ENCODE measurements at places on chromosomes 7 and 10.
A peak's percentile ranks its signal among the peaks of the same experiment; 100 is the strongest.

DNA sequence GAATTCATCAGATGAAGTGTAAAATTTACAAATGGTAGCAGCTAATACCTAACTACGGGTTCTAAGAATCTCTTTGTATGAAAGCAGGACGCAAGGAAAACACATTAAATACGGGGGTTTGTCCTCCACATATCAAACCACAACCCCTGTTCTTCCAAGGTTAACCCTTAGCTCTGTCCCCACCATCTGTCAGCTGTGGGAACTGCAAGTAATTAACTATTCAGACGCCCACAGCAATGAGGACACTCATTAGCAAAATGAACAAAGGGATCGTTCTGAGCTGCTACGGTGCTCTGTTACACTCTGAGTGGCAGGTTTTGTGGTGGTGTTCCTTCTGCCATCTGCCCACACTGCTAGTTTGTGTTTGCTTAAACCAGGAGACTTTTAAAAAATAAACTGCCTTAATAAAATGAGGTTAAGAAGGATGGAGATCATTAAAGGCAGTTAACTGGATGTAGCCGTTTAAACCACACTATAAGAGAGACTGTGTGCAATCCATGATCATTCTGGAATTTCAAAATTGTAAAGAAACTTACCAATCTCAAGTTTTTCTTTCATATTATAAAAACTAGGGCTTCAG is 51.4 kb downstream of the C10orf67 start:
- no peaks in the 10 kb centered on the region for H3K4me1 ChIP-seq
- H3K27ac ChIP-seq: no peak overlapping the region
- H3K4me3 ChIP-seq: no peak overlapping the region
- no peaks in the 10 kb centered on the region for H3K27me3 ChIP-seq

DNA sequence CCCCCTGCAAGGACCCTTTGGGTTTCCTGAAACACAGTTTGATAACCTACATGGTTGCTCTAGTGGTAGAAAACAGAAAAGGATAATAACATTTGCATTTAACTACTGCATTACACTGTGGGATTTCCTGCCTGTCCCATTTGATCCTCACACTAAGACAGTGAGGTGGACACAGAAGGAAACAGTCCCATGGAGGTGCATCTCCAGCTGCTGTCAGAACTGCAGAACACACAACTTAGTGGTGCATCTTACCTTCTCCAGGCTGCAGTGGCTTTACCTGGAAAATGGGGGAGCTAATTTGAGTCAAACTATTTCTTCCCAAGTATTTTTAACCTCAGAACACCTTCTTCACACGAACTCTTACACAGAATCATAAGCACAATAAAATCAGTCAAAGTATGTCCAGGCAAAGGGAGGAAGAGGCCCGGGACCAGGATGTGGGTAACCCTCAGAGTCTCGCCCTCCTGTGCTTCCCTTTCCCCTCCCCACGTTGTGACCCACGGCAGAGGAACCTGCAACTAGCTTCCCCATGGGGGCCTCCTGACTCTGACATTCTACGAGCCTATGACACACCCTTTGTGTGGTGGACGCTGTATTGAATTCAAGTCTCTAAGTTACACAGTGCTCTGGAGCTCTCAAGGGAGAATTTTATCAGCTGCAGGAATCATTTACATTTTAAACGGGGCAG is 33.7 kb downstream of the SCRN1 start:
- DNase-seq: no peak
- no peak overlapping the region for H3K4me3 ChIP-seq
- no peaks in the 10 kb centered on the region for H3K27me3 ChIP-seq

DNA sequence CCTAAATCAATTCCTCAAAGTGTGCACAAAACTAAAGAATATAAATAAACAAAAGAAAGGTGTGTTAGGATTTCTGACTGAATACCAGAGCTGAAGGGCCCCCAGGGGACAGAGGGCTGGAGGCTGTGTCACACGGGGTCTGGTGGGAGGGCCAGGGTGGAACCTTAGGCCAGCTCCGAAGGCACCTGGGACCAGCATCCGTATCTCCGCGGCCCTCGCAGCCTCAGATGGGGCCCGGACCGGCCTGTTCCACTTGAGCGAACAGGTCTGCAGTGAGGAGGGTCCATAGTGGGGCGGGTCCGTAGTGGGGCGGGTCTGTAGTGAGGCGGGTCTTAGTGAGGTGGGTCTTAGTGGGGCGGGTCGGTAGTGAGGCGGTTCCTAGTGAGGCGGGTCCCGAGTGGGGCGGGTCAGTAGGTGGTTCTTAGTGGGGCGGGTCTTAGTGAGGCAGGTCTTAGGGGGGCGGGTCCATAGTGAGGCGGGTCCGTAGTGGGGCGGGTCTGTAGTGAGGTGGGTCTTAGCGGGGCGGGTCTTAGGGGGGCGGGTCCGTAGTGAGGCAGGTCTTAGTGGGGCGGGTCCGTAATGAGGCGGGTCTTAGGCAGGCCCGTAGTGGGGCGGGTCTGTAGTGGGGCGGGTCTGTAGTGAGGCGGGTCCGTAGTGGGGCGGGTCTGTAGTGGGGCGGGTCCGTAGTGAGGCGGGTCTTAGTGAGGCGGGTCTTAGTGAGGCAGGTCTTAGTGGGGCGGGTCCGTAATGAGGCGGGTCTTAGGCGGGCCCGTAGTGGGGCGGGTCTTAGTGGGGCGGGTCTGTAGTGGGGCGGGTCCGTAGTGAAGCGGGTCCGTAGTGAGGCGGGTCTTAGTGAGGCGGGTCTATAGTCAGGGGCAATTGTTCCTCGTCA is 15.1 kb downstream of the GPR146 start:
- H3K36me3 ChIP-seq: no peaks in the 10 kb centered on the region
- peaks cover 48% of the 10 kb centered on the region for H3K4me1 ChIP-seq
- H3K4me3 ChIP-seq: no peak overlapping the region
- no peak for DNase-seq
- H3K27ac ChIP-seq: no peak overlapping the region

DNA sequence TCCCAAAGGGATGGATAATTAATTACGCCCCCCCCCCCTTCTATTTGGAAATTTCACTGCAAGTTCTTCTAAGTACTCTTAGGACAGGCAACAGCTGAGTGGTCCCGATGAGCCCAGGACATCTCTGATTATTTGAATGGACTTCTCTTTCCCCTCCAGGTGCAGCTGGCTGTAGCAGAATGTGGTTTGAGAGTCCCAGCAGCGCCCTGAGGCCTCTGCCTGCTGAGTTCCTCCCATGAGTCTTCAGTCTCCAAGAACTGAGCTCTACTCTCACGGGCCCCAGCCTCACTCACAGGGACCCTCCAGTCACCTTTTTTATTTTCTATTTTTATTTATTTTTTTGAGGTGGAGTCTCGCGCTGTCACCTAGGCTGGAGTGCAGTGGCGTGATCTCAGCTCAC is 63.6 kb upstream of the SFMBT2 start:
- H3K4me1 ChIP-seq: peaks cover 11% of the 10 kb centered on the region
- no peaks in the 10 kb centered on the region for H3K36me3 ChIP-seq
- no peak for DNase-seq
- H3K27me3 ChIP-seq: no peaks in the 10 kb centered on the region
- H3K27ac ChIP-seq: no peak overlapping the region

- peaks cover 9% of the 10 kb centered on the region for H3K4me1 ChIP-seq
- no peaks in the 10 kb centered on the region for H3K36me3 ChIP-seq
- H3K27me3 ChIP-seq: no peaks in the 10 kb centered on the region
- H3K27ac ChIP-seq: no peak overlapping the region
Observed at GRCh38 chr7:76310102-76310957, 7.9 kb downstream of the HSPB1 start.

- no peak overlapping the region for H3K27ac ChIP-seq
- no peaks in the 10 kb centered on the region for H3K4me1 ChIP-seq
- DNase-seq: no peak
- H3K27me3 ChIP-seq: peaks cover 13% of the 10 kb centered on the region
- H3K36me3 ChIP-seq: no peaks in the 10 kb centered on the region
- H3K4me3 ChIP-seq: no peak overlapping the region
Observed at GRCh38 chr7:3294432-3295100, 6.5 kb upstream of the SDK1 start.

GRCh38 chr10:10156917-10157600 is 860.6 kb upstream of the CELF2 start:
- H3K4me1 ChIP-seq: no peaks in the 10 kb centered on the region
- H3K27me3 ChIP-seq: no peaks in the 10 kb centered on the region
- no peak for DNase-seq
- H3K36me3 ChIP-seq: no peaks in the 10 kb centered on the region

- H3K4me3 ChIP-seq: no peak overlapping the region
- no peaks in the 10 kb centered on the region for H3K4me1 ChIP-seq
- no peaks in the 10 kb centered on the region for H3K36me3 ChIP-seq
- no peaks in the 10 kb centered on the region for H3K27me3 ChIP-seq
Observed at GRCh38 chr10:19209319-19209718, 160.7 kb downstream of the MALRD1 start.

- peaks cover 10% of the 10 kb centered on the region for H3K4me1 ChIP-seq
- no peaks in the 10 kb centered on the region for H3K36me3 ChIP-seq
- H3K4me3 ChIP-seq: no peak overlapping the region
- H3K27me3 ChIP-seq: no peaks in the 10 kb centered on the region
Observed at GRCh38 chr10:5583525-5584175, 58.9 kb downstream of the CALML3 start.

DNA sequence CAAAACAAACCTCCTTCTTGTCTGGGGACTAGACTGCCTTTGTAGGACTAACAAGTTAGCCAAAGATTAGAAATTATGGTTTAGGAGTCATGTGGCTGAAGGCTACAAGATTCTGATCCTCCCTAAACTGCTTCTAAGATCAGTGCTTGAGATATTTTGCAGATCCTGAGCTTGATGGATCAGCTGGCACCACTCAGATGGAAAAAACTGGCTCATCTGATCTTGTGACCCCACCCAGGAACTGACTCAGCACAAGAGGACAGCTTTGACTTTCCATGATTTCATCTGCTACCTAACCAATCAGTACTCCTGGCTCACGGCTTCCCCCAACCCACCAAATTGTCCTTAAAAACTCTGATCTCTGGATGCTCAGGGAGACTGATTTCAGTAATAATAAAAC is 271.5 kb upstream of the TAC1 start:
- no peak overlapping the region for H3K4me3 ChIP-seq
- H3K27ac ChIP-seq: no peak overlapping the region
- no peak for DNase-seq
- H3K4me1 ChIP-seq: no peaks in the 10 kb centered on the region

DNA sequence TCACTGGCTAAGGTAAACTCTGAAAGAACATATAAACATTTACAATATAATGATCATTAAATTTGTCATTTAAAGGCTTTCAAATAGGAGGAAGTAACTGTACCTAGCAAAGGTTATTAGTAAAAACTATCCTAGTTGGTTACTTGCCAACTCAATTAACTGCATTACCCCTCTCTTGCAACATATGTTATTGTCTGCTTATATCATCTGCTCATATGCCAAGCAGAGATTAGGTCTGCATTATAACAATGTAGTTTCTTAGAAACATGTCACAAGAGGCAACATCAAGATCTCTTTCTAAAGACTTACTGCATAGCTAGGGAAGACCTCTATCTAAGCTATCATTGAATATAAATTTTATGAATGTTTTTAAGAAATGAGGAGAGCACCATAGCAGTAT is 132.5 kb downstream of the RELN start:
- no peak for DNase-seq
- H3K27ac ChIP-seq: no peak overlapping the region
- no peaks in the 10 kb centered on the region for H3K36me3 ChIP-seq
- no peaks in the 10 kb centered on the region for H3K27me3 ChIP-seq

DNA sequence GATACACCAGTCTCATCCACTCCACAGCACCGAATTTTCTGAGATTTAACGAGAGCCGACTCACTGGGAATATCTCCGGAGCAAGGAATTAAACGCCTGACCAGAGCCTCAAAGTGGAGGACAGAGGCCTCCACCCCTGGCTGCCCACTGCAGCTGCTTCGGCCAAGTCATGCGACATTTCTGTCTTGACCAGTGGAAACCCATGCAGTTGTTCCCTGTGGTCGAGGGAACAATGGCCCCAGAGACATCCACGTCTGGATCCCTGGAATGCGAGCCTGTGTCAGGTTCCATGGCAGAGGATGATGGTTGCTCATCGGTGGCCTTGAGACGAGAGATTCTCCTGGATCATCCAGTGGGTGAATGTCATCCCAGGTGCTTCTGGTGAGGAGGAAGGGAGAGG is 65.7 kb upstream of the INSIG1 start:
- no peaks in the 10 kb centered on the region for H3K36me3 ChIP-seq
- no peak overlapping the region for H3K27ac ChIP-seq
- H3K4me3 ChIP-seq: no peak overlapping the region
- no peaks in the 10 kb centered on the region for H3K4me1 ChIP-seq
- no peak for DNase-seq

DNA sequence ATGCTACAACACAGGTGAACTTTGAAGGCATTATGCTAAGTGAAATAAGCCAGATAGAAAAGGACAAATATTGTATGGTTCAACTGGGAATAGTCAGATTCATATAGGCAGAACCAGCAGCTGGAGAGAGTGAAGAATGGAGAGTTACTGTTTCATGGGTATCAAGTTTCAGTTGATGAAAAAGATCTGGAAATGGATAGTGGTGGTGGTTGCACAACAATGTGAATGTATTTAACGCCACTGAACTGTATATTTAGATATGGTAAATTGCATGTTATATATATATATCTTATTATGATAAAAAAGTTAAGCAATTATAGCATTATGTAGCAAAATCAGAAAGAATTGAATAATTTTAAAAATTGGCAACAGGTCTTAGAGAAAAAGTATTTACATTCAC is 3.9 kb downstream of the LMBR1 start:
- no peak overlapping the region for H3K4me3 ChIP-seq
- H3K27me3 ChIP-seq: no peaks in the 10 kb centered on the region
- H3K27ac ChIP-seq: no peak overlapping the region
- H3K4me1 ChIP-seq: peaks cover 12% of the 10 kb centered on the region
- DNase-seq: no peak
- no peaks in the 10 kb centered on the region for H3K36me3 ChIP-seq

- no peaks in the 10 kb centered on the region for H3K36me3 ChIP-seq
- no peaks in the 10 kb centered on the region for H3K27me3 ChIP-seq
- no peak for DNase-seq
- no peaks in the 10 kb centered on the region for H3K4me1 ChIP-seq
Observed at GRCh38 chr10:132355754-132356153, 23.8 kb downstream of the LRRC27 start.

GRCh38 chr10:44897049-44897448 is 14.1 kb upstream of the TMEM72 start:
- H3K4me1 ChIP-seq: no peaks in the 10 kb centered on the region
- no peak for DNase-seq
- H3K36me3 ChIP-seq: no peaks in the 10 kb centered on the region
- no peaks in the 10 kb centered on the region for H3K27me3 ChIP-seq

GRCh38 chr7:100469227-100470044 is 5.4 kb upstream of the SPACDR start:
- DNase-seq: peak; percentile 91
- no peak overlapping the region for H3K4me3 ChIP-seq
- H3K27ac ChIP-seq: no peak overlapping the region
- peaks cover 59% of the 10 kb centered on the region for H3K36me3 ChIP-seq
- peaks cover 26% of the 10 kb centered on the region for H3K4me1 ChIP-seq

- no peaks in the 10 kb centered on the region for H3K36me3 ChIP-seq
- no peak overlapping the region for H3K27ac ChIP-seq
- no peaks in the 10 kb centered on the region for H3K27me3 ChIP-seq
- H3K4me3 ChIP-seq: no peak overlapping the region
- DNase-seq: no peak
Observed at GRCh38 chr7:73991522-73992100, 36.4 kb upstream of the ELN start.

All from natural killer cell (primary cell).